ENCODE measurements at places on chromosomes 3 and 15. TPM values are rescaled to one million over a fixed set of nuclear protein-coding genes. Genes with fewer than 3 reads are reported as not detected.

The GRAMD1C gene
- 2.1 TPM for total RNA-seq

The PPP1R14D gene
- not detected for total RNA-seq

The PTH1R gene
- not detected for total RNA-seq

The CCDC33 gene
- not detected for total RNA-seq

The PAQR9 gene
- not detected for total RNA-seq

The CTXN2 gene
- not detected for total RNA-seq

The TRH gene
- total RNA-seq = not detected

The CFAP100 gene
- not detected for total RNA-seq

The FANCD2OS gene
- not detected for total RNA-seq

The TRPM1 gene
- total RNA-seq = not detected

The TLR9 gene
- total RNA-seq = 0.86 TPM

The HIGD2B gene
- total RNA-seq = 0.68 TPM

The ONECUT1 gene
- total RNA-seq = not detected

- no peak for DNase-seq
Observed at GRCh38 chr15:66724732-66725463, 22.9 kb downstream of the SMAD6 start.

DNA sequence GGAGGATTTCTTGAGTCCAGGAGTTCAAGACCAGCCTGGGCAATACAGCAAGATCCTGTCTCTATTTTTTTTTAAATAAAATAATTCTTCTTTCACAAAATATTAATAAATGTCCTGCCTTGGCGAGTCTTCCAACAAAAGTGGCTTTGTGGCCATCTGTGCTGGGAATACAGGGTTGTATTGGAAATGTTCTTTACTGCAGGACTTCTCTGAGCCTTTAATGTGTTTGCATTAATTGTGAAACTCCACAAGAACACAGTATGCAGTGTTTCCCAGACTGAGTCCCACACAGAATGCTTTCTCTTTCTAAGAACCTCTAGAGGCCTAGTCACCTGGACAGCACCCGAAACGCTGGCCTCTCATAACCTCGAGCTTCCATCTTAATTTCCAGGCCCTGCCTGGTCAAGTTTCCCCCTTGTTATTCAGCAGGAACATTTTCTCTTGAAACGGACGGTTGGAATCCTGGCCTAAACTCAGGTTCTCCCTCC lies 85.4 kb upstream of the ARRDC4 start:
- DNase-seq = no peak

- DNase-seq = no peak
Observed at GRCh38 chr15:41304149-41304770, 28.1 kb downstream of the OIP5 start.

- no peak for DNase-seq
Observed at GRCh38 chr3:126582311-126582710, 23.6 kb upstream of the C3orf22 start.

GRCh38 chr15:101521591-101521990 lies 32.1 kb upstream of the PCSK6 start:
- no peak for DNase-seq

- peak; percentile 71 for DNase-seq
Observed at GRCh38 chr15:68055224-68055705, 1.1 kb downstream of the PIAS1 start.

DNA sequence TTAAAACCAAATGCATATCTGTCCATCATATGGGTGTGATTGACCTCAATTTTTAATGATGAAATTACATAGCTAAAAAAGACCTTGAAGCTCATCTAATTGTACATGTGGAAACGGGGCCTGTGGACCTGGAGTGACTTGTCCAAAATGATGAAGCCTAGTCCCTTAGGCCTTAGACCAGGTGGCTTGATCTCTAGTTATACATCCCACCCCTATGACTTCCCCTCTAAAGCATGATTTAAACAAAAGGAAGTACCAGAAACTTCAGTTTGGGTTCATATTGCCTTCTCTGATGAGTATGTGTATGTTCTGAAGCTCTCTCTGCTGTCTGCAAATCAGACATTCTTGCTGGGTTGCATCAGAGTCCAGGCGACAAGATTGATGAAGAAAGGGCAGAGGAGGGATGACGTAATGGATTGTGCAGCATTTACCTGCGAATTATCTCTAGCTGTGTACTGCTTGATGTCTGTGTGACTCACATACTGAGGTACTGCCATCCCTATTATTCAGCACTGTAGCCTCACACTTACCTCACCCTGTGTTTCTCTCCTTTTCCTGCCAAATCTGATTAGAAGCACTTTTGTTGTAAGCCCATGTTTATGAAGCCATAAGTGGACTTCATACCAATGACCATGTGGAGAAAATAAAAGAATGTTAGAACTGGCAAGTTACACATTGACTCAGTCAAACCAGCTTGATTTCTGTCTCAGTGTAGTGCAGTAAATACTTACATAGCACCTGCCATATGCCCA lies 111.5 kb downstream of the FILIP1L start:
- DNase-seq = no peak

DNA sequence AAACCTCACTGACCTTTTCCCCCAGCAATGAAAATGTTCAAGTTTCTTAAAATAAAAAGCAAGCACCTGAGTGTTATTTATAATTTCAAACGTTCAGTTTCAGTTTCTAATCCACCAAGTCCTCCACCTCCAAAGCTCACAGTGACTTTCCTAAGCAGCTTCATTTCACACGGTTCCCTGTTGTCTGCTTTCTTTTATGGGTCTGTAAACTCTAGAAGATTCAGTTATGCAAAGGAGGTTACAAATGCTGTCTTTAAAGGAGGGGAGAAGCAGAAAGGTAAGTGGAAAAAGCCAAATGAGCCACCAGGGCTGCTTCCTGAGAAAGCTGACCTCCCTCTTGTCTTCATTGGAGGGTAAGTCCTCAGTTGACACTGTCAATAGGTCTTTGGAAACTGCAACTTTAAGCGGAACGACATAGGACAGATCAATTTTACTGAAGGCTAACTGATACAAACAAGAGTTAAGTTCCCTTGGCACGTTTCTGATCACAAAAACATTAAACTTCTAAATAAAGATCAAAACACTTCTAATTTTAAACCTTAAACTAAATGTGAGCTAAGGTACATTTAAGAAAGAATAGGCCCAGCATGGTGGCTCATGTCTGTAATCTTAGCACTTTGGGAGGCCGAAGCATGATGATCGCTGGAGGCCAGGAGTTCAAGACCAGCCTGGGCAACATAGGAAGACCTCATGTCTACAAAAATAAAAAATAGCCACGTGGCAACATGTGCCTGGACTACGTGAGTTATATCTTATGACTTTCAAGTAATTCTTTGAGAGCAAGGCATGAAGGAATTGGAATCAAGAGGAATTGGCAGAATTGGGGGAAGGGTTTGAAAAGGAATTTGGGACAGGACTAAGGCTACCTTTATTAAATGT lies 151.9 kb upstream of the UBE2E1 start:
- DNase-seq = no peak

- DNase-seq = no peak
Observed at GRCh38 chr3:59043391-59043790, 6.4 kb downstream of the CFAP20DC start.

DNA sequence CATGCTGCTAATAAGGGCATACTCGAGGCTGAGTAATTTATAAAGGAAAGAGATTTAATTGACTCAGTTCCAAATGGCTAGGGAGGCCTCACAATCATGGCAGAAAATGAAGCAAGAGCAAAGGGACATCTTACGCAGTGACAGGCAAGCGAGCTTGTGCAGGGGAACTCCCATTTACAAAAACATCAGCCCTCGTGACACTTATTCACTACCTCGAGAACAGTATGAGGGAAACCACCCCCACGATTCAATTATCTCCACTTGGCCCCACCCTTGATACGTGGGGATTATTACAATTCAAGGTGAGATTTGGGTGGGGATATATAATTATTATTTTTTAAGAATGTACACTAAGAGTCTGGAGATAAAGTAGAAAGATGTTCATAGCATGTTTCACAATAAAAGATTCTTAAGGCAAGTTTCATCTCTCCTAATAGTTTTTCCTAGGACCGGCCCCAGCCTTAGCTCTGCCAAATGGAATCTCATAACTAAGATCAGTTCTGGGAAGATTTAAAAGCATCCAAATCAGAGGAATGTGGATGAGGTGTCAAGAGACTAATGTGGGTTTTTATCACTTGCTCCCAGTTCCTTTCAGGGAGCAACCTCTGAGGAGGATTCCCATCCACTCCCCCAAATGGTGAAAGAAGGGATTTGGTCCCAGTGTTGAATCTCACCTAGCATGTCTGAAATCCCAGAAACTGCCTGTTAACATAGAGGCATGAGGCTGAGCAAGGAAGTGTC lies 221.0 kb downstream of the ZMAT3 start:
- no peak for DNase-seq

GRCh38 chr15:71757741-71758530 lies 52.4 kb upstream of the NR2E3 start:
- no peak for DNase-seq

DNA sequence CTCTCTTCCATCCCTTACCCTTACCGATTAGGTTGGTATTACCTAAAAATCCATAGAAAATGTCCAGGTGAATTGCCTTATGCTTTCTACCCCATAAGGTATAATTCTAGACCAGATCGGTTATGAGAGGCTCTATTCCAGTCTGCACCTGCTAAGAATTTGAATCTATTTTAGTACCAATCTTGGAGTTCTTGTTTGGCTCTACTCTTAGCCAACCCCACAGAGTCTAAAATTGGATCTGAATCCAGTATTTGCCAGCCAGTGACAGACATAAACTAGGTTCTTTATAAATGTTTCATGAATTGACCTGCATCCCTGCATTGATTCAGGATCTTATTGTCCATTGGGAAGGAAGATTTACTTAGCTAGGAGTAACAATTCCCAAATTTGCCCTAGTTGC lies 6.5 kb downstream of the KLHL24 start:
- no peak for DNase-seq

- DNase-seq = no peak
Observed at GRCh38 chr15:98875309-98875708, 132.3 kb downstream of the PGPEP1L start.

- DNase-seq = no peak
Observed at GRCh38 chr3:129610276-129610675, 3.8 kb upstream of the PLXND1 start.

DNA sequence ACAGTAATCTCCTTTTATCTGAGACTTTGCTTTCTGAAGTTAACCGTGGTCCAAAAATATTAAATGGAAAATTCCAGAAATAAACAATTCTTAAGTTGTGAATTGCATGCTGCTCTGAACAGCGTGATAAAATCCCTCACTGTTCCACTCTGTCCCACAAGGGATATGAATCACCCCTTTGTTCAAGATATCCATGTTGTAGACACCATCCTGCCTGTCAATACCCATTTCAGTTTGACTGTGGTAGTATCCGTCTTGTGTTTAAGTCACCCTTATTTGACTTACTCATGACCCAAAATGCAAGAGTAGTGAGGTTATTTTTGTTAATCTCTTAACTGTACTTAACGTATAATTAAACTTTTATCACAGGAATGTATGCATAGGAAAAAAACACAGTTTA lies 435.0 kb downstream of the SHQ1 start:
- DNase-seq = no peak

GRCh38 chr3:117366574-117366973 lies 657.0 kb downstream of the TUSC7 start:
- DNase-seq = no peak

DNA sequence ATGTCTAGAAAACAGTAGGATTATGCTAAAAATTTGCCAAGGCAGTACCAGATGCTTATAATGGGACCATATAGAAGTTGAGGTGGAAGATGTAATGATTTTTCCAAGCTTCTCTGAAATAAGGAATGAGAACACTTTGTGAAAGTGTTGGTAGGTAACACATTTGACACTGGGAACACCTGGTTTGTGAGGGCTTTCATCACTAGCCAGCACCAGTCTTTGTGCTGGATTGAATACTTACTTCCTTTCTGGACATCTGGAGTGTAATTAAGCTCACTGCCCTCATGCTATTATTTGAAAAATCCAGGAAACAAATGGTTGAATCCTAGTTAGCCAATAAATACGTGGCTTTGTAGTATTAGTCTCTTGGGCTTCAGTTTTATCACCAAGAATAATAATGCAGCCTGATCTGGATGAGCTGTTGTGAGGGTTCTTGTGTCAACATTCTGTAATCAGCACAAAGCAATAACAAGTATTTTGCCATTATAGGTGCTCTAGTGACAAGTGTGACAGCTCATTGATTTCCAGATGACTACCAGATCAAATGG lies 12.9 kb downstream of the CCDC80 start:
- no peak for DNase-seq

- DNase-seq = no peak
Observed at GRCh38 chr3:133925960-133926735, 30.5 kb upstream of the RAB6B start.

DNA sequence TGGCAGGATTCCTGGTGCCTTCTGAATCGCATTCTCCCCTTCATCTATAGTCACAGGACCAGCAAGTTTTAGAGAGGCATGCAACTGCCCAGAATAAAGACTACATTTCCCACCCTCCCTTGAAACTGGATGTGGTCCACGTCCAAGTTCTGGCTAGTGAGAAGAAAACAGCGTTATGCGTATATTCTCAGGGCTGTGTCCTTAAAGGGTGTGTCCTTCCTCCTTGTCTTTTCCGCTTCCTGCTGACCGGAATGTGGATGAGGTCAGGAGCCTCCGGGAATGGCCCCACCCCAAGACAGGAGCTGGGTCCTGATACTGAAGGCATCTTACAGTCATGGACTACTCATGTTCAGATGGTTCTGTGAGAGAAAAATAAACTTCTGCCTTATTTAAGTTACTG lies 20.2 kb downstream of the CHST2 start:
- no peak for DNase-seq

DNA sequence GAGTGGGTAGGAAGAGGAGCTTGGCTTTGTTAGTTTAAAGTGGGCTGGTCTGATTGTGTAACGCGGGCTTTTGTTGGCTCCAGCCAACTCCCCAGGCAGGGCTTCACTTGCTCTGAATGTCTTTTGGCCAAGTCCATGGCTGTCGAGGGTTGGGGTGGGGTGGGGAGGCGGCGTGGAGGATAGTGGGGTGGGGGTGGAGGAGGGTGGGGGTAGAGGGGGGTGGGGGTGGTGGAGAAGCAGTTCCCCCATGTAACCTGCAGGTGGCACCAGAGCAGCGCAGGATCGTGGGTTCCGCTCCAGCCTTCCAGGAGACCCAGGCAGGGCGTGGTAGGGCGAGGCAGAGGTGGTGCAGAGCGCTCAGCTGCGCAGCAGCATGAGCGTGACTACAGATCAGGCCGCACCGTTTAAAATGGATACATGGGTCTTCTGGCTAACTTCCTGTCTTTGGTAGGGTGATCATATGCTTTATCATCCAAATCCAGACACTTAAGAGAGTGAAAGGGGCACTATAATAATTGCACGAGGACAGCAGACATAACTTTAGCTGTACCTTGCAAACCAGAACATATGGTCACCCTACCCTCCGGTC lies 28.3 kb downstream of the GOLGA6A start:
- DNase-seq = peak; percentile 56
